SHP77 treated with DMSO at 0.1 percent for 48 hours (cell line): ENCODE measurements at places on chromosomes 13 and 19.

DNA sequence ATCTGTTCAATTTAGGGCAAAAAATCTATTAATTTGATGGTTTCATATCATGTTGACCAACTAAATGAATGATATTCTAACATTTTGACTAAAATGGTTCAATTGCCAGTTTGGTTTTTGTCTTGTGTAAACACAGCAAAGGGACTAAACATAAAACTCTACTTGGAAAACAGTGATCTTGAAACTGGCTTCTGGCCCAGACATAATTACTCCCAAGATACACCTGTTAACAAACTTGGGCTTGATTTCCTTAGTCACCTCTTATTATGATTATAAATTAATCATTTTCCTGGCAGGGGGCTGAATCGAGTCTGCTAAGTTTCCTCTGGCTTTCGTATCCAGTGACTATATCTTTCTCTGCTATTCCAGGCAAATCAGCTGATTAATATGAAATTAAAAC is 78.0 kb upstream of the OXGR1 start:
- no peak for DNase-seq

DNA sequence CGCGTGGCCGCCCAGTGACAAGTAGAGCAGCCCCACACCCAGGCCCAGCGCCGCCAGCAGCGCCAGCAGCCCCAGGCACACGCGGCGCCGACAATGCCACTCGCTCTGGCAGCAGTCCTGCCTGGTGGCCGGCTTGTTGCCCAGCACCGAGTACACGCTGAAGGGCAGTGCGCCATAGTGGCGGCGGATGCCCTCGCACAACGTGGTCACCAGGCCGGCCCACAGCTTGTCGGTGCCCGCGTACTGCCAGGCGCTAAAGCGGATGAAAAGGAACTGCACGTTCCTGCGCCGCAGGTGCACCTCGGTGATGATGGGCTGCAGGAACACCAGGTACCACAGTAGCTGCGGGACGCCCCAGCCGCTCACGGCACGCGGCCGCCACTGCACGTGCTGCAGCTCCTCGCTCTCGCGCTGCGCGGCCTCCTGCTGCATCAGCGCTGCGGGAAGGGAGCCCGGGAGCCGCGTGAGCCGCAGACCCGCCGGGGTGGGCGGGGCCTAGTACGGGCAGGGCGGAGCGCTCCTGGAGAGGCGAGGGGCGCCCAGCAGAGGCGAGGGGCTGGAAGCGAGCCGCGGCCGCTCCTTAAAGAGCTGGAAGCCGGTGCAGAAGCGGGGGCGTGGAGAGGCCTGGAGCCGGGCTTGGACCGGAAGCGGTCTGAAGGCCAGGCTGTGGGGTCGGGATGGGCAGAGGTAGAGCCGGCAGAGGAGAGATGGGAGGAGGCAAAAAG is 7.3 kb downstream of the NKPD1 start:
- no peak for DNase-seq

DNA sequence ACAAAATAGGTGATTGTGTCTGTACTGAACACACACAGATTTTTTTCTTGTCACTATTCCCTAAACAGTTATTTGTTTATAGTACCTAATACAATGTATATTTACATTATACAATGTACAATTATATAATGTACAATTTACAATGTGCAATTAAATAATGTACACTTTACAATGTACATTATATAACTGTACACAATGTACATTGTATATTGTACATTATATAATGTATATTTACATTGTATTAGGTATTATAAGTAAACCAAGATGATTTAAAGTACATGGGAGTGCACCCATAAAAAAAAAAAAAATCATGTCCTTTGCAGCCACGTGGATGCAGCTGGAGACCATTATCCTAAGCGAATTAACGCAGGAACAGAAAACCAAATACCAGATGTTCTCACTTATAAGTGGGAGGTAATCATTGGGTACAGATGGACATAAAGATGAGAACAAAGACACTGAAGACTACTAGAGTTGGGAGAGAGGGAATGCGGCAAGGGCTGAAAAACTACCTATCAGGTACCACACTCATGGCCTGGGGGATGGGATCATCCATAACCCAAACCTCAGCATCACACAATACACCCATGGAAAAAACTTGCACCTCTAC is 68.1 kb downstream of the ABCC4 start:
- no peak for DNase-seq

- no peak for DNase-seq
These were observed 66.6 kb upstream of the SOX21 start for GRCh38 chr13:94778986-94779385.

GRCh38 chr19:31408460-31409124 is 59.4 kb upstream of the TSHZ3 start:
- DNase-seq: no peak

- no peak for DNase-seq
These were observed 660 bp downstream of the CIC start for GRCh38 chr19:42269478-42270345.
